ENCODE measurements at places on chromosomes 11 and 22.

GRCh38 chr11:32244453-32244852 lies 153.6 kb downstream of the RCN1 start:
- DNase-seq, result no peak

GRCh38 chr11:130535520-130535919 lies 87.1 kb downstream of the ADAMTS15 start:
- DNase-seq, result no peak

DNA sequence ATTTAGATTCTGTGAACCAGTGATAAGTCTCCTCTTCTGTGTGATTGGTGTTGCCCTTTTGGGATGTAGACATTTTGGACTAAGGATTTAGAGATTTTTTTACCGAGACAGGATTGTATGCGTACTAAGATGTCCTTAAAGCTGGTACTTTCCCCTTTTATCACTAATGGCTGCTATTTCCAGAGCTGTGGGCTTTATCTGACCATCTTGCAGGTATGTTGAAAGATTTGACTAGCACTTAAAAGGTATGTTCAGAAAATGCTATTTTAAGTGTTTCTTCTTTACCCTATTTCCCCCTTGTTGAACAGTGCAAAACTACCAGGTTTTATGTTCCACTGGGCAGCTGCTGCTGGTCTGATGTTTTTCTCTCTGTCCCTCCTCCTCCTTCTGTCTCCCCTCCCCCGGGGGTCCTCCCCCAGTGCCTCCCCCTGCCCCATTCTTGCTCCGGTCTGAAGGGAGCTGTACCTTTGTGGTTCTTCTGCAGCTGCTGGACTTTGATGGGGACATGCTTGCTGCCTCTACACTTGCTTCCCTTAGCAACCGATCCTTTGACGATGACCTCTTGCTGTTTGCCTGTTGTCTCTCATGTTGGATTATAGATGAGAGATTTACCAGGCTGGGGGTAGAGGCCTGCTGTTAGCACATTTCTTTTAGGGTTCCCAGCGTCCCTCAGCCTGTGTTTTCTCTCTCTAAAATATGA lies 59.6 kb downstream of the ZNRF3 start:
- DNase-seq, result no peak

DNA sequence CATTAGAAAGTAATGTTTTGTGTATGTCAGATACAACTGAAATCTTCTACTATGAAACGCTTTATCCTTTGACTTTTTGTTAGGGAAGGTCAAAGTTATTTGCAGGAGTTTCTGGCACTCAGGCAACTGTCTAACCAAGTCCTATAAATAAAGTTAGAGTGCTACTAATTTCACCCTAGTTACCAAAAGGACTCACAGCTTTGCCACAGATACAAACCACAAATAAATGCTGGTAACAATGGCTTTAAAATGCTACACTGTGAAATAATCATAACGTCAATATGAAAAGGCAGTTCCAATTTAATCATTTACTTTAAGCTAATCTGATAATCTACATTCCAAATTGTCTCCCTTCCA lies 124.3 kb downstream of the RBFOX2 start:
- DNase-seq, result no peak

GRCh38 chr11:44805596-44805995 lies 78.8 kb downstream of the TSPAN18 start:
- no peak for DNase-seq

GRCh38 chr22:33842421-33843094 lies 77.7 kb downstream of the LARGE1 start:
- DNase-seq, result no peak

DNA sequence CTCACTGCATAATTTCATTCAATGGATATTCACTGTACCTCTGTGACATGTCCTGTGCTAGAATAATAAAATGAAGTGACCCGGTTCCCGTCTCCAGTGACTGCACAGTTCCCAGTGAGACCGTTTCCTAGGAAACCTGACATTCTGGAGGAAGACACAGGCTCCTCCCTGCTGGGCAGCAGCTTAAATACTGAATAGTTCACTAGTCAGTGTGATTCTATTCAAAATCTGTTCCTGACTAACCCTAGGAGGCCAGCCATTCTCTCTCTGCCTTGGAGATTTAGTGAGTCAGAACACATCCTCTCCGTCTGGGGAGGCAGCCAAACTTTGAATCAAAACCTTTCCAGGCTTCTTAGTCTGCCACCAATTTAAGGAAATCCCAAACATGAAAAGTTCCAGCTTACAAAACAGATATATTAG lies 11.3 kb downstream of the TRIM66 start:
- peak; percentile 51 for DNase-seq

GRCh38 chr11:40819230-40819629 lies 640.2 kb downstream of the LRRC4C start:
- no peak for DNase-seq

GRCh38 chr11:37449146-37449545 lies 851.1 kb upstream of the RAG2 start:
- peak; percentile 61 for DNase-seq

DNA sequence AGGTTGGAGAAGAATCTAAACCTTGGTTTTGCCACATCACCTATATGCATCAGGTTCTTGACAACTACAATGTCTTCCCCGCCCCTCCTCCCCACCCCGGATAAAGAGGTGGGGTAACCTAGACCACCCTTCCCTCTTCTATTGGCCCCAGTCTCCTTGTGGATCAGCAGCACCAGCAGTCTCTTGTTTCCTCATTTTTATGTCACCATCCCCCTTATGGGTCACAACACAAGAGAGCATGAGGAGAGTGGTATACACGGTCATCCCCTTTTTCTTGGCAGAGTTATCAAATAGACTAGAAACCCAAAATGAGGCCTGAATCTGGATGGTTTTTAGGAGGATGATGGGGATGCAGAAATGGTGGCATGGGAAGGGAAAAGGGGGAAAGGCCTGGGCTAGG lies 1.2 kb downstream of the MS4A4E start:
- DNase-seq, result no peak

DNA sequence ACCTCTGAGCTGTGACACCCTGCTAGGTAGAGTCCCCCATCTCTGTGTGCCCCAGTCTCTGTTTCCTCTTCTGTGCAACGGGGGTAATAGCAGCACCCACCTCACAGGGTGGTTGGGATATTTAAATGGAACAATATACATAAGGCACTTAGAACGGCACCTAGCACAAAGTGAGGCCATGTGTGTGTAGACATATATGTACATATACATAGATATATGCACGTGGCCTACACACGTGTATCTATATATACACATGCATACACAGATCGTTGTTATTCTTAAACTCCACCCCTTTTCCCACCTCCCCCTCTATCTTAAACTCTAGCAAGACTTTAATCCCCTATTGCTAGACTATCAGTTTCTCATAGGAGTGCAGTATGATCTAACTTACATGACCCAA lies 2.4 kb downstream of the WNT11 start:
- no peak for DNase-seq

DNA sequence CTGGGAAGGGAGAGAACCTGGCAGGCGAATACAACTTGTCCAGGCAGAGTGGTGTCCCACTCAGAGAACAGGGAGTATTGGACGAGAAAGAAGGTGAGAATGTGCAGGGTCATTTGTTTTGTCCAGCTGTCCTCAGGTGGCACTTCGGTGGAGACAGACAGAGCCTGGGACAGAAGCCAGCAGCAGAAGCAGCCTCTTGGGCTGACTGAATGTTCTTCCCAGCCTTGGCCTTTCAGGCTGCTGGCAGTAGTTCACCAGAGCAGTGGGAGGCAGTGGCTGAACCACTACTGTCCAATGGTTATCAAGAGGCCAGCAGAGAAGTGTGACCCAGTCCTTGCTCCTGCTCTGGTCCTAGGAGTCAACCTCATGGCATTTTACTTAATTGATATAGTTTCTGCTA lies 331.1 kb upstream of the NARS2 start:
- no peak for DNase-seq

DNA sequence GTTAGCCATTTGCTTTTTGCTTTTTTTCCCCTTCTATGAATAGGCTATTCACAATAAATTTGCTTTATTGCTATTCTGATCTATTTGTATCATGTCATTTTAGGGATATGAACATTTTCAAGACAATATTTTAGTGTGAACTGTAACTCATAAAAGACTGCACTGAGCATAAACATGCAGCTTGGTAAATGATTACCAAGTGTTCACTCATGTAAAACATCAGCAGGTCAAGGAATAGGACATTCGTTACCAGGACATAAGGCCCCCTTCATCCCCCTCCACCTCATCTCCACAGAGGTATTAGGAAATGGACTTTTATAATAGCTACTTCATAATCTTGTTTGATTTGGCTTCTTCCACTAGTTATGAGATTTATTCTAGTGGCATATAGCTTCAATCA lies 12.4 kb downstream of the NLRP14 start:
- DNase-seq, result no peak

GRCh38 chr11:64531906-64532312 lies 59.1 kb upstream of the SLC22A12 start:
- no peak for DNase-seq

GRCh38 chr11:128042290-128042751 lies 545.0 kb downstream of the ETS1 start:
- no peak for DNase-seq

GRCh38 chr11:2775083-2775625 lies 75.4 kb upstream of the KCNQ1OT1 start:
- no peak for DNase-seq

- no peak for DNase-seq
Observed at GRCh38 chr11:65064847-65065240, 6.5 kb upstream of the NAALADL1 start.

DNA sequence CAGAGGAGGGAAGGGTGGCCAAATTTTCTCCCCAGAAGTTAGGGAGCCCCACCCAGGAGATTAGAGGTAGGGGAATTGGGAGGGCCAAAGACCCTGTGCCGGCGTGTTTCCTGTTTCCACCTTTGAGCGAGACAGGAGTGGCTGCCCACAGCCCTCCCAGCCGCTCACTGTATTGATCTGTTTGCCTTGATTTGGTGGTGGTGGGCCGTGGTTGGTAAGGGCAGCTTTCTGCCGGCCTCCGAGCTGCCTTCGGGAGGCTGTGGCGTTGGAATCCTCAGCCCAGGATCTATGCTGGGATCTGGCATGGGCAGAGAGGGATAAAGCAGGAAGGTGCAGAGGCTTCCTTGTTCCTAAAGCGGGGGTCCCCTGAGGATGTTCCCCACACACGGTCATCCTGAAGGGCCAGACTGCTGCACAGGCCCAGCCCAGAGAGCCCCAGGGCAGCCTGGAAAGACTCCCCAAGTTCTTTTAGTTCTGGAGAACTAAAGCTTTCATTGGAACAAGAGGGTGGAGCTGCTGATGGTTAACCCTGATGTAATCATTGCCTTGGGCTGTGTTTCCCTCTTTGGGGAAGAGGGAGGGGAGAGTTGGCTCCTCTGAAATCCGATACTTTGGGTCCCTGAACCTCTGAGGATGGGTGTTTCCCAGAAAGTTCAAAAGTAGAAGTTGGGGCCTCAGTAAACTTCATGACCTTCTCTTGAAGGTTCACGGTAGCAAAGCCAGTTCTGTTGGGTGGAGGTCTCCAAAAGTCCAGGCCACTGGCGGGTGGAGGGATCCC lies 7.2 kb downstream of the FAM83F start:
- DNase-seq, result no peak

DNA sequence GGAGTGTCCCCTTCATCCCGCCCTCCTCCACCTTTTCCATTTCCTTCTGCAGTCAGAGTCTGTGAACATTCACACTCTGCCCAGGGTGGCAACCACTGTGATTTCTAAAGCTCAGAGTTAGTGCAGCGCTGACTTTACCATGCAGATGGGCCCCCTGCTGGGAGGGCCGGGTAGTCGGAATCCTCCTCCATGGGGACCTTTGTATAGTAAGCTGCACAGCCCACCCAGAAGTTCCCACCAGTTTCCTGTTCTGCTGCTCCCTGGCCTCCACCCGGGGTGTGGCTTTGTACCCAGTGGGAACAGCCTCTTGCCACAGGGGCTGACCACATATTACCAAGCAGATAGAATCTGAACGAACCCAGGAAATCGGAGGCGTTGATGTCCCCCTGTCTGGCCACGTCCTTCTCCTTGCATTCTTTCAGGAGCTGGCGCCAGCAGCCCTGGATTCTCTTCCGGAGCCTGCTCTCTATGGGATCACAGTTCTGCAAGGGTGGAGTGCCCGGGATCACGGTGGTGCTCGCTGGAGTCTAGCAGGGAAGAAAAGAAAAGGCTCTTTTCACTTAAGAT lies 125.3 kb downstream of the MPPED1 start:
- DNase-seq, result no peak

GRCh38 chr11:127070808-127071207 lies 70.2 kb upstream of the KIRREL3 start:
- no peak for DNase-seq

DNA sequence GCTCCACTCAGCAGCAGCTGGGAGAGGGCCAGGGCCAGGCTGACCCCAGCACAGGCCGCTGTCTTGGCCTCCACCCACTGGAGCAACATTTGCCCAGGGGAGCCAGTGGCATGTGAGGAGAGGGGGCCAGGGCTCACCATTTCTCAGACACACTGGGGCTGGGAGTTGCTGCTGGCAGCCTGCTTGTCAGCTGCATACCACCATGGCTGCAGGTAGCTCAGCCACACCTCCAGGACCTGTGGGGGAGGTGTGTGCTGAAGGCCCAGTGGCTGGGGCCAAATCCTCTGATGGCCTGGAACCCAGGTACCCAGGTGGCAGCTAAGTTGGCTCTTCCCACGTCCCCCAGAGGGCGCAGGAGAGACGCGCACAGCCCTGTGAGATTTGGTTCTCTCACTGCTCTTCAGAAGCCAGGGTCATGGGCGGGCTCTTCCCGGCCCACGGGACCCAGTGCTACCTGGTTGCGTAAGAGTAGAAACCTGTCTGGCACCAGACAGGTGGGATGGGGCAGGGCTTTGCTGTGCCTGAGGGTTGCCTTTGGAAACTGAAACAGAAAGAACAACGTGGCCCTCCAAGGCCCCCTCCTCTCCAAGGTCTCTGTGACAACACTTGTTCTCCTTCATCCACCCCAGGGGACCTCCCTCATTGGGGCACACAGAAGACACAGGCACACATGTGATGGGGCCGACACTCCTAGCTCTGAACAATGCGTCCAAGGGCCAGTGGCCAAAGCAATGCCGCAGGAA lies 98.8 kb downstream of the MED15 start:
- DNase-seq, result no peak

DNA sequence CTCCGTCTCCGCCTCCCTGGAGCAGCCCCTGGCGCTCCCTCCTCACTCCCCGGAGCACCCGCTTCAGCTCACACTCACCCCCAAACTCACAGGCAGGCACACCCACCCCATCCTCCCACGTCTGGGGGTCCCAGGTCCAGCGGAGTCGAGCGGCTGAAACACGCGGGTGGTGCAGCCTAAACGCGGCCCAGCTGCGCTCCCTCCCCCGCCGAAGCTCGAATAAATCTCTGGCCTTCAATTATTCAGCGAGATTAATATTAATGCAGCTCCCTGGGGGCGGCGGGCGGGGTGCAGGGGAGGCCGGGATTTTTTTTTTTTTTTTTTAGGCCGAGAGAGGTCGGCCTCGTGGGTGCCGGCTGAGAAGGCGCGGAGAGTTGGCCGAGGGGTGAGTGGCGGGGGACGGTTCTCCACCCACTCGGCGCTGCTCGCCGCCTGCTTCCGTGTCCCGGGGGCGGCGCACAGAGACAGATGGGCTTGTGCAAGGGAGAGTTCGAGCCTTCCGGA lies 524 bp upstream of the SLC1A2 start:
- DNase-seq, result peak; percentile 65

- DNase-seq, result no peak
Observed at GRCh38 chr11:76626921-76627401, 43.6 kb downstream of the LRRC32 start.

GRCh38 chr22:44678556-44679305 lies 23.3 kb upstream of the PRR5 start:
- no peak for DNase-seq
